ENCODE measurements at places on chromosomes 13 and 19. TPM values are rescaled to one million over a fixed set of nuclear protein-coding genes. Genes with fewer than 3 reads are reported as not detected.

The SCAF1 gene
- total RNA-seq = 13.6 TPM

The ADPRHL1 gene
- 1.9 TPM for total RNA-seq

The PDE4A gene
- total RNA-seq = 9.8 TPM

The ZNF653 gene
- total RNA-seq = 8.4 TPM

The SIGLEC12 gene
- not detected for total RNA-seq

The PLIN4 gene
- total RNA-seq = 358 TPM

The CFAP97D2 gene
- not detected for total RNA-seq

The CCDC169 gene
- total RNA-seq = not detected

The CDX2 gene
- not detected for total RNA-seq

DNA sequence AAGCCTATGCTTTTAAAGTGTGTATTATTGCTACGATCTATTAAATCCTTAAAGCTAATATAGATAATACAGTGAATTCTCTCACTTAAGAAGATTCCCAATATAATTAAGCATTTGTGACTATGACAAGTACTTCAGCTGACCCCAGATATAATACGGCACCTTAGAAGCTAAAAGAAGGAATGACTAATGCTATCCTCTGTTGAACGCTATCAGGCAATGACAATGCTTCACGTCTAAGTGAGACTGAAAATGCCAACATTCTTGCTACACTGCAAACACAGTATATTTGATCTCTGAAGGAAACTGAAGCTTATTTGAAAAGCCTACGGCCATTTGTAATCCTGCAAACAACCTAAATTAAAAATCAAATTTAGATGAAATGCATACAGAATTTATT lies 19.7 kb downstream of the VWA8 start:
- no peak for DNase-seq

- DNase-seq = no peak
These were observed 807.6 kb downstream of the UQCRFS1 start for GRCh38 chr19:28405346-28405742.

DNA sequence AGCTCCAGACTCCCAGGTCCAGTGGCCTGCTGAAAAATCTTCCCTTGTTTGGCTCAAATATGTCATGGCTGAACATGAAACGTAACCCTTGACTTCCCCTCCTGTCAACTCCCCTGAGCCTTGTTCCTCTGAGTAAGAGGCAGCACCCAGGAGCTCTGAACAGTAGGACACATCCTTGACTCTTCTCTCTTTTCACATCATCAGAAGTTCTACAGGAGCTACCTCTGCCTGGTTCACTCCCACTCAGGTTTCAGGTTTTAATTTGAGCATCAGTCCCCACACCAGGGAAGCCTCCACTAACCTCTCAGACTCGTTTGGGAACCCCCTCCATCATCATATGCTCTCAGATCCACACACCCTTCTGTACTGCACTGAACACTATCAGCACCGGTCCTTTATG lies 30.3 kb downstream of the ZNF823 start:
- no peak for DNase-seq

GRCh38 chr13:19673473-19674430 lies 40.3 kb downstream of the MPHOSPH8 start:
- no peak for DNase-seq

GRCh38 chr13:46100191-46100815 lies 4.5 kb downstream of the CPB2 start:
- no peak for DNase-seq

GRCh38 chr13:61110732-61111131 lies 304.9 kb downstream of the PCDH20 start:
- no peak for DNase-seq

DNA sequence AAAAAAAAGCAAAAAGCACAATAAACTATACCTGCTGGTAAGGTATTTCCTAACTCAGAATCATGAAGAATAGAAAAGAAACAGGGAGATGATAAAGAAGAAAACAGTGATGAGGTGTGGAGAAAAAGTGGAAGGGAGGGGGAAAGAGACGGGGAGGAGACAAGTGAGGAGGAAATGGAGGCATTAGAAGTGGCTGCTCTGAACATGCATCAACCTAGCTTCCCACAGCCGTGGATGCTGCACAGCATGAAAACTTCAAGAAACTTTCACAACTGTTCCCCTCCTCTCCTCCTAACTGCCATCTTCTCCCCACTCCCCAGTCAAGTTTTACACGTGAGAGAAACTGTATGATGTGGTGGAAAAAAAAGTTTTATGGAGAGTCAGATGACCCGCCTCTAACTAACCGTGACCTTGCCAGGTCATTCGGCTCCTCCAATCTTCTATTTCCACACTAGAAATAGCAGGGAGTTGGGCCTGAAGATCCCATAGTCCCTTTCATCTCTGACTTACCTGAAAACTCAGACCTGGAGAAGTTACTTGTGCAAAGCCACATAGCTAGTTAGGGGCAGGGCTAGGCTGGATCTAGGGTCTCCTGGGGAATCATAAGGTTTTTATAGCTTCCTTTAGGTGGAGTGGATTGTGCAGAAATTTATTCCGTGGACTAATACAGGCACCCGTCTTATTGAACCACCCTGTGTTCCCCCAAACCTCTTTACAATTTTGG lies 461.9 kb downstream of the KLF5 start:
- DNase-seq = no peak

DNA sequence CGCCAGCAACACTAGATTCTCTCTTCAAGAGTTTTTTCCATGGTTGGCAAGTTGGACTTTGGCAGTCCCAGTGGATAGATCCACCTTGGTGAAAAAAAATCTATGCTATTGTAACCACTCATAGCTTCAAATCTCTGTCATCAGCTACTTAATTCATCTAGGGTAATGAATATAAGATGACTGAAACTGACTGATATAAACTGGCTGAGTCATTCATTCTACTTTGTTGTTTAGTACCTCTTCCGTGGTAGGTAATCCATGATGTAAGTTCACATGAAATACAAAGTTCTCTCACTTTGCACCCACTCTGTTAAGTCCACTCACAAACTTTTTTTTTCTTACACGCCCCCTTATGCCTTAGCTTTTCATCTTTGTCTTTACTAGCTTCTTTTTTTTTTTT lies 1381.5 kb downstream of the SLITRK5 start:
- DNase-seq = no peak

DNA sequence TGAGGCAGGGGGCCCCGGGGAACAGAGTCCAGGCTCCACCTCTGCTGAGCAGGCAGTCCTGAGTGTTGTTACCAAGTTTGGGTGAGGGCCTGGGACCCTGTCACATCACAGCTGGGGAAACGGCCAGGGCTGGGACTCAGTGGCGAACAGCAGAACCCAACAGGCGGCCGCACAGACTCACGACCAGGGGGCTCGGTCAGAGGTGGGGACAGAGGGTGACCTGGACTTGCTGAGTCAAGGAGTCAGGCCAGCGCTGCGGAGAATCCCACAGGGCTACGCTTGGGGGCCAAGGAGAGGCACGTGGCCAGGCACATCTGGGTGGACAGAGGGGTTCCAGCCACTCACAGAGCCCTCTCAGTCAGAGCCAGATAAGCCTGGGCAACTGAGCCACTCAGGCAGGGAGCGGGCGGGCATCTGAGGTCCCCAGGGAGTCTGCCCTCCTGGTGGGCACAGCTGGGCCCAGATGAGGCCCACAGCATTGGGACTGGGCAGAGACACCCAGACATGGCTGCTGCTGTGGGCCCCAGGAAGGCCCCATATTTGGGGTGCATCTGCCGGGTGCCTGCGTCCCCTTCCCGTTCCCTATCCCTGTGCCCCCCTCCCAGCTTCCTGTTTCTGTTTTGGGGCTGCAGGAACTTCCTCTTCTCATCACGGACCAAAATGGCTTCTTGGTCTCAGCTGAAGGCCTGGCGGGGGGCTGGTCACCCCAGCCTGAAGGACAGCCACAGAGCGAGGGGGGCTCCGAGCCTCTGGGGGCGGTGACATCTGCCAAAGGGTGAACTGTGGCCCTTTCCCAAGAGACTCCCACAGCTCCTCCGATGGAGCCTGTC lies 34.0 kb downstream of the CEBPA start:
- no peak for DNase-seq

GRCh38 chr19:17871878-17872250 lies at the start of gene SLC5A5:
Gene SLC5A5, plus strand, starts transcription at chr19:17871945. Its CDS starts 375 bp downstream, at chr19:17872320.
- DNase-seq = no peak

DNA sequence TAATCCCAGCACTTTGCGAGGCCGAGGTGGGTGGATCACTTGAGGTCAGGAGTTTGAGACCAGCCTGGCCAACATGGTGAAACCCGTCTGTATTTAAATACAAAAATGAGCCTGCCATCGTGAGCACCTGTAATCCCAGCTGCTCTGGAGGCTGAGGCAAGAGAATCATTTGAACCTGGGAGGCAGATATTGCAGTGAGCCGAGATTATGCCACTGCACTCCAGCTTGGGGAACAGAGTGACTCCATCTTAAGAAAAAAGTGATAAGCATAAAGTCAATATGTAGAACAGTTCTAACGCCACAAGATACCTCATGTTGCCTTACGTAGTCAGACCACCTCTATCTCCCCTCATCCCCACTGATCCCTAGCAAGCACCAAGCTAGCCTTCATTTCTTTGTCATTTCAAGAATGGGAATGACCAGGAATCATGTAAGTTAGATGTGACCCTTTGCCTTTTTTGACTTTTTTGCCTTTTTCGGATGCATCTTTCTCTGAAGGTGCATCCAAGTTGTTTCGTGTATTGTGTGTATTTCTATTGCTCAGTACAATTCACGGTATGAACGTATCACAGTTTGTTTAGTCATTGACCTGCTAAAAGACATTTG lies 6.4 kb downstream of the RPL21 start:
- no peak for DNase-seq

DNA sequence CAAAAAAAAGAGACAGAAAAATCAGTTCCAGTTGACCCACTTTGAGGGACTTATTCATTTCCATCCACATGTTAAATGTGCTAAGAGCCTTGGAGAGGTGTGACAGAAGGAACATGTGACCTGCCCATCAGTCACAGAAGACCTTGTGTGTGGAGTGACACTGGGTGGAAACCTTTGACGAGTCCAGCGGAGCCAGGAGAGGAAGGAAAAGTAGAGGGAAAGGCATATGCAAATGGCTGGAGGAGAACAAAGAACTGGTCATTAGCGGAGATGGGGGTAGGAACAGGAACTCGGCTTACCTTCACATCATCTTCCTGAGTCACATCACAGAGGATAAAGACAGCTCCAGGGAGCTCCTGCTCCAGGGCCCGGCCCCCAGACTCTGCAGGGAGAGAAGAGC lies 2.3 kb downstream of the HSD17B14 start:
- no peak for DNase-seq

- DNase-seq = no peak
These were observed 77.3 kb downstream of the ZNF486 start for GRCh38 chr19:20244356-20244755.

GRCh38 chr19:5447700-5448311 lies 7.4 kb upstream of the ZNRF4 start:
- no peak for DNase-seq

DNA sequence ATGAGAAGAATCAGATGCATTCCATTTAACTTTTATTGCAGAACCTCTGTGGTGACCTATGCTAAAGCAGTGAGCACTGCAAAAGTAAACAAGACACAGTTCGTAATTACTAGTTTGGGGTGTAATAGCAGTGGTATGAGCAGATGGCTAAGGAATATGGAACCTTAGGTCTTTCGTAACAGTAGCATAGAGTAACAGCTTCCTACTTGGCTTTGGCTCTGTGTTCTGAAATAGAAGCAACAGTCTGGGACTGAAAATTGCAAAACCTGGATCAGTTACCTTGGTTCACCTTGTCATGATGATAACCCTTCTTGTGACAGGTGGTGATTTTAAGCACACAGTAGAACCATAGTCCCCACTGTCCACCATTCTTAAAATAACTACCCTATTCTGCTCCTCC lies 303.4 kb downstream of the GPC6 start:
- no peak for DNase-seq

DNA sequence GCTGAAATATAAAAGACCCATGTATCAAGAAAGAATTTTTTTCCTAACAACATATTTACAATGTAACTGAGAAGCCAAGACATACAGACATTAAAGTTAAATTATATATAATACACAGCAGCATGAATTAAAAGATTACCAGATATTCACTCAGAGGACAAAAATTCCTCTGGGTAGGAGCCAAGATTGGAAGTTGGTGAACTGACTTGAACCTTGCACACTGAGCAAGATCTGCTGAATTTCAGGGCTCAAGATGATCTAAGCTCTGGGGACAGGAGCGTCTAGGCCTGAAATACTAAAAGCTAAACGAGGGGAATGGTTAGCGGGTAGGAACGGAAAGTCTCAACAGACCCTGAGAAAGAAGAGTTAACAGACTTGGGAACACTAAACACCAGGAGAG lies 8.5 kb downstream of the FOXO1 start:
- no peak for DNase-seq

- DNase-seq = no peak
These were observed 159.1 kb downstream of the HS6ST3 start for GRCh38 chr13:96248996-96249395.

GRCh38 chr19:37572203-37572602 lies 22.4 kb downstream of the ZNF571 start:
- no peak for DNase-seq

DNA sequence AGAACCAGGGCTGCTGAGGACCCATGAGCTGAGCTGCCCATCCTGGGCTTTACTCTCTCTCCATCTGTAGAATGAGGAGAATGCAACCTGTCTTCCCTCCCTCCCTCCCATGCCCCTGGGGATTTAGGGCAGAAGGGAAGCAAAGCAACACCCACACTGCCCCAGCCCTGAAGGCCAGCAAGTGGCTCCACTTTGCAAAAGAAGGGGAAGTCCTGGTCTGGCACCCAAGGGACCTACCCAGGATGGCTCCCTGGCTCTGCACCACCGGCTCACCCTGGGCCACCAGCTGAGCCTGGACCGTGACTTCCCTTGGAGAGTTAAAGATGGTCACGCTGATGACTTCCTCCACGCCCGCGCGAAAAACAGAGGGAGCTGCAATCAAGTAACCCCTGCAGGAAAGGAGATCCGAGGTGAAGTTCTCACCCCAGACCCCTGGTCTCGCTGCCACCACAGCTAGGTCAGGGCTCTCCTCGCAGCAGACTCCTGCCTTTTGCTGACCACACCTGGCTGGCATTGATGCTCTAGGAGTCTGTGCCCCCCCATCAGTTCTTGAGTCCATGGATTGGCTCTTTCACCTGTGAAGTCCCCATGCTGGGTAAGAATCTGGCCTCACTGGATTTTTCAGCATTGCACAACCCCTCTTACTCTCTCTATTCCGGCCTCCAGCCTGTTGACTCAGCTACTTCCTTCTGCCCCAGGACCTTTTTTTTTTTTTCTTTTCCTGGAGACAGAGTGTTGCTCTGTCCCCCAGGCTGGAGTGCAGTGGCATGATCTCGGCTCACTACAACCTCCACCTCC lies 4.6 kb downstream of the CPAMD8 start:
- DNase-seq = no peak

DNA sequence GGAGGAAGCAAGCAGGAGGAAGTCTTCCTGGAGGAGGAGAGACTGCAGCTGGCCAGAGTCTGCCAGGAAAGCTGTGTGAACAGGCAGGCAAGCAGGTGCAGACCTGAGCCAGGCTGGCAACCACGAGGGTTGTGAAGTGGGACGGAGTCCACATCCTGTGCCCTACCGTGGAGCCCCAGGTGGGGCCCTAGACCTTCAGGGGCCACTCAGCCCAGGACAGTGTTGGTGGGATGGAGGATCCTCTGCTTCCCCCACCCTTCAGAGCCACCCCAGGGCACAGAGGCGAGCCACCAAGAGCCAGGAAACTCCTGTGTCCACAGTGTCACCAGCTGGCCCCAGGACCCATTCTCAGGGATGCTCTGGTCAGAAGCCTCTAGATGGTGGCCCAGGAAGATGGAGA lies 8.4 kb upstream of the VSTM2B start:
- DNase-seq = no peak

- no peak for DNase-seq
These were observed 644.9 kb upstream of the PCDH20 start for GRCh38 chr13:62060570-62060969.

- no peak for DNase-seq
These were observed 44.7 kb downstream of the PSPC1 start for GRCh38 chr13:19737844-19738557.

Measured in omental fat pad (tissue), 4 donors.